Naive thymus-derived CD8-positive, alpha-beta T cell (primary cell): ENCODE measurements at places on chromosomes 4 and X.

DNA sequence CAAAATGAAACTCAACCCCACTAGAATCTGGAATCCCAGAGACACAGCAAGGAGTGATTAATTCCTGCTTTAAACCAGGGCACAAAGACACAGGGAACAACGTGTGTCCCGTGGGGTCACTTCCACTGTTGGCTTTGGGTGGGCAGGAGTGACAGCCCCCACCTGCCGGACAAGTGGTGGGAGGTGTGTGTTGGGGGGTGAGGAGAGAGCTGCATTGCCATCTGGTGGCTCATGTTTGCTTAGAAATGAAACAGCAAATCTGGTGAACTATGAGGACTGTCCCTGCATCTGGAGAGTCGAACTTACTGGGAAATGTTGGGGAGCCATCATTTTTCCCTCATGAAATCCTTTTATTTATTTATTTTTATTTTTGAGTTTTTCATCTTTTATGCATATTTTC is 75.9 kb upstream of the AFAP1 start:
- no peak for DNase-seq

DNA sequence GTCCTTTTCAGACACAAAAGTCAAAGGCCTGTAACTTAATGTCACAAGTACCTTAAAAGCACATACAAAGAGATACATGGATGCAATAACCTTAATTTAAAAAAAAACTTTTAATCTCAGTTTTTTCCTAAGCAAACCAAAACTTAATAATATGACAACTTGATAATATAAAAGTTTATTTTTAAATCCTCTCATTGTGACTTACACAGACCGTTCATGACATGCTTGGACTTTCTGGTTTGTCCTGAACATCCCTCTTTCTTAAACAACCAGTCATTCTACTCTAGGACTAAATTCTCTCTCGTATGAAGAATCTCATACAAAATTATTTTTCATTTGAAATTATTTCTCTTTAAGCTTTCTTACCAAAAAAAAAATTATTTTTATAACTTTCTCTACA is 43.1 kb upstream of the CYP2U1 start:
- no peak for DNase-seq

- DNase-seq = peak; percentile 16
These were observed 82.2 kb downstream of the KLF8 start for GRCh38 chrX:56314334-56314733.

GRCh38 chr4:184318852-184319251 is 101.2 kb upstream of the ENPP6 start:
- no peak for DNase-seq

- DNase-seq = no peak
These were observed 289.2 kb downstream of the LDB2 start for GRCh38 chr4:16609170-16609758.

GRCh38 chr4:153816542-153816941 is 27.7 kb upstream of the SFRP2 start:
- DNase-seq = no peak

- DNase-seq = no peak
These were observed 32.4 kb downstream of the OCRL start for GRCh38 chrX:129572422-129572821.

DNA sequence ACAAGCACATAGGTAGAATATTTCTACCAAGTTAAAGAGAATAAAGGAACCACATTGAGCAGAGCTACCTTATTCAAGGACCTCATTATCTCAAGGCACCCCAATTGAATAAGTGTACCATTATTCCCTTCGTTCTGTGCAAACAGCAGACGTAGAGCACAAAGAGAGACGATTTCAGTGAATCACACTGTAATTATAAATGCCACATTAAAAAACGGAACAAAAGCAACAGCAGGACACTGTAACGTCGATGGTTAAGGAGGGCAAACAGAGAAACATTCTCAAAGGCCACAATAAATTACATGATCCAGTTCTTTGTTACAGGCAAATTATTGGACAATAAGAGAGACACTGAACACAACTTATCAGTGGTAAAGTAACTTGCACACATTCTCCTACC is 644.1 kb upstream of the TENM3 start:
- no peak for DNase-seq

- DNase-seq = no peak
These were observed 93.0 kb upstream of the STS start for GRCh38 chrX:7054219-7055216.

- no peak for DNase-seq
These were observed 105.2 kb downstream of the RNF150 start for GRCh38 chr4:141028024-141028529.

DNA sequence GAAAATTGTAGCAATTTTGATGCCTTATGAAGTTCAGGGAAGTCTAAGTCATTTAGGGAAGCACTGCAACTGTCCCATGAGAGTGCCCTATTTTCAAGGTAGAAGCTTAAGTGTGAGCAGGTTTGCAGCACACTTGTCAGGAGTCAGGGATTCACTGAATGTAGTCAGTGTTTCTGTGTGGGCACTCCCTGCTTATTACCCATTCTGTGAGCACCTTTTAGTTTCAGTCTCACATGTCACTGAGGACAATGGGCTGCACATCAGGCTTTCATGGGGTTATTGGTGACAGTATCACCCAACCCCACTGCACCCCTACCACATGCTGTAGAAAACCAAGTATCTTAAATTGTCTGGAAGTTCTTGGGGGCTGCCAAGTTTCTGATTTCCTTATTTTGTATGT is 2.9 kb upstream of the CCNG2 start:
- no peak for DNase-seq

DNA sequence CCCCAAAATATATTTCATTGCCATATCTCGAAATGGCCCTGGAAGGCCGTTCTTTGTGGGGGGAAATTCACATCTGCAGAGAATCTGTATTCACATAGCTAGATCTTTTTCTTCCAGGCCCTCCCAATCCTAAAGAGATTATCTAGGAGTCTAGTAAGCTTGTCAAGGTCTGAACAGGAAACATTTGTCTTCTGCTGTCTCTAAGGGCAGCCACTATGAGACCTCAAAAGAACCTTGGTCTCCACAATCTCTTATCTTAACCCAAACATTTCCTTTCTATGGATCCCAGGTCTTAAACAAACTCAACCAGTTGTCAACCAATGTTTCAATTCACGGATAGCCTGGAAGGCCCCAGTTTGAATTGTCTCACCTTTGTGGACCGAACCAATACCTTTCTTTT is 45.0 kb downstream of the CRLF2 start:
- no peak for DNase-seq
